CD4-positive, alpha-beta T cell treated with Interleukin-10 for 1 hour (primary cell): ENCODE measurements at places on chromosomes 12 and 14.

DNA sequence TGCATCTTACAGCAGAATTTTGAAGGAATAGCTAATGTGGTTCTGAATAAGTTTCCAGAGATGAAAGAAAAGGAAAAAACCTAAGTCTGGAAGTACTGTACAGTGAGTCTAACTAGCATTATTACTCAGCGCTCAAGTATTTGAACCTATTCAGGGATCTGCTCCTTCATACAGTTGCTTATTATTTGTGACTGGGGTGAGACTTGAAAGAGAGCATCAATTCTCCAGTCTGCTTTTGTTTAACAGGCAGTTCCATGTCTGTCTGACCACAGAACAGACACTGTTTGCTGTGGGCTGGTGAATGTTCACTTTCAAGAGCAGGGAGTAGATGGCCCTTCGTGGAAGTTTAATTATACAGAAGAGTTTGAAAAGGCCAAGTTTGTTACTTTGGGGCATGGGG lies 9.3 kb downstream of the ETV6 start:
- DNase-seq = no peak

DNA sequence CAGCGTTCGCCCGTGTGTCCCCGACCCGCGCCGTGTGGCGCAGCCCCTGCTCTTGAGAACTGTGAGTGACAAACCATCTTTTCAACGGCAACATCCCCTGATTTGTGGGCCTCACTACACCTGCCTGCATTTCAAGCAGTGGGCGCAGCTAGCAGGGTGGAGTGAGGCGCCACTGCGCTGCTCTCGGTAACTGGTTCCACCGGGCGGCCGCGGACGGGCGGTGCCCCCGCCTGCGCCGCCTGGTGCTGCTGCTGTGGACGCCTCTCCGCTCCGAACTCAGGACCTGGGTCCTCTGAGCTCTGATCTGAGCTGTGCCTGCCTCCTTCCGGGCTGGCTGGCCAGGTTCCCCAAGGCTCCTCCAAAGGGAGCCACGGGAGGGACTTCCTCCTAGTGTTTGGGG lies 5.9 kb upstream of the DEGS2 start:
- no peak for DNase-seq

DNA sequence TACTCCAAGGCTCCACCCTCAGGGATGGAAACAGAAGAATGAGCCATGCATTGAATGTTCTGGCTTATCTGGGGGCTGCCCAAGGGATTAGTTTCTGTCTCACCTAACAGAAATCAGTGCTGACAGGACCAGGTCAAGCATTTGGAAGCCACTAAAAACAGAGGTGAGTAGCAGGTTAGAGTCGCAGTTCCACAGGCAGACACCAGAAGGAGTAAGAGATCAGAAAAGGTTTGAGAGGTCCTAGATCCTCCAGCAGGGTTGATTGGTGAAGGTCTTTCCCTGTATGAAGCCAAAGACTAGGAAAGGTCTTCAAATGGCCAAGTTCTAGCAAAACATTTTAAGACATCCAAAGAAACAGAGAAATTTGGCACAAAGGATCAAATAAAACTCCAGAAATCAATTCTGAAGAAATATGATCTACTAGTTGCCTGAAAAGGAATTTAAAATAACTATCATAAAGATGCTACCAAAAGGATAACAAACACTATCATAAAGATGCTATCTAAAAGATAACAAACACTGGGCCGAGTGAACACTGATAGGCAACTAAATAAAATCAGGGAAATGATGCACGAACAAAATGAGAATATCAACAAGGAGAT lies 19.5 kb upstream of the TTC9 start:
- peak; percentile 69 for DNase-seq

DNA sequence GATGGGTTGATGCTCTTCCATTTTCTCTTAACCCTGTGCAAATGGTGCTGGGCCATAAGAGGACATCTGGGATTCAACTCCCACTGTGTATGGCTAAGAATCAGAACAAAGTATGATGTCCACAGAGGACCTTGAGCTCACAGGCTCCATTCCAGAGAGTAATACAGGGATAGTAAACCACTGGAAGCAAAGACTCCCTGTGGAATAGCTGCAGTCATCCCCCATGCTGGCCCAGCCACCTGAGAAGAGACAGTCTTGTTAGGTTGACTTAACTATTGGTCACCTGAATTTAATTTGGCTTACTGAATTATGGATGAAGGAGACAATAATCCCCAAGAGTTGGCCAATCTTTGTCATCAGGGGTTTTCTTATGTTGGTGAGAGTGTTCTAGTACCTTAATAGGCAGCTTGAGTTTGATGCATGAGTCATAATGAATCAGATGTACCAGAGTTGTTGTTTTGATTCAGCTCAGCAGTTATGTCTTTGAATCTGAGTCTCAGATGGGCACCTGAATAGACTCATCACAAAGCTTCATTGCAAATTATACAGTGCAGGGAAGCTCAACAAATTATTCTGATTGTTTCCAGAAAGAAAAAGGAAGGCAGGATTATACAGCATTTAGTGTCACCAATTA lies 122.7 kb downstream of the SSPN start:
- no peak for DNase-seq

DNA sequence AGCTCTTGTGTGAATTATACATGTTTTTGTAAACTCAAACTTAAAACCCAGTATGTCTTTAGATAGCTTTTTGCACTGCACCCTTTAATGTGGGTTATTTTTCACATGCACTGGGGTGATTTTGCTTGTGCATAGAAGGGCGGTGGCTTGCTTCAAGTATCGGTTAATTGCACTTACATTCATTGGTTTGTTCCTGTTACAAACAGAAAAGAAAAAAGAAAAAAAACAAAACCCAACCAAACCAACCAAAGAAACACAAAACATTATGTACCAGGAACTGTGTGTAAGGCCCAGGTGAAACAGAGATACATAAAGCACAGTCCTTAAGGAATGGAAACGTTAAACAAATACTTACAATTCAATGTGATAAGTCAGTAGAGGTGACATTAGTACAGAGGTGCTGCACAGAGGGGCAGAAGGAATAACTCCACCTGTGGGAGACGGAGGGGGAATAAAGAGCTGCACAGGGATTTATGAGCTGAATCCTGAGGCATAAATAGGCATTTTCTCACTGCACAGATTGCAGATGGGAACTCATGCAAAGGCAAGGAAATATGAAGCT lies 151.4 kb downstream of the KTN1 start:
- DNase-seq = no peak

- no peak for DNase-seq
Observed at GRCh38 chr14:82626156-82627066, 1092.8 kb upstream of the SEL1L start.

- peak; percentile 64 for DNase-seq
Observed at GRCh38 chr14:92585981-92586937, 72.7 kb downstream of the RIN3 start.

GRCh38 chr14:106174206-106174605 lies 647.8 kb downstream of the TMEM121 start:
- peak; percentile 72 for DNase-seq

DNA sequence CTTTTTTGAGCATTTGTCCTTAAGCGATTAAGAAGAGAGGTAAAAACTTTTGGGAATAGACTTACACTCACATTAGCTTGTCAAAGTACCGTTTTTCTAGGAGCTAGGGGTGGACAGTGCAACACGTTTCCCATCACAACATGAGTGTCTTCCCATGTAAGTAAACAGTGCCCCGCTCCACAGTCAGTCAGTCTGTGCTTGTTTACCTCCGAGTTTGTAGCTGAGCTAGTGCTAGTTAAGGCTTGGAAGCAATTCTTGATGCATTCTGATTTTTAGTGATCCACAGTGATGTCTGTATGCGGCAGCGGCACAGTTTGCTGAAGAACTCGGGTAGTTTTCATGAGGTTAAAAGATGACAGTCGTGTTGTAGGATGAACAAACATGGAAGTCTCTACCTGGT lies 941 bp downstream of the ZDHHC17 start:
- DNase-seq = peak; percentile 11

GRCh38 chr12:53538209-53538689 lies 31.0 kb upstream of the NPFF start:
- no peak for DNase-seq

GRCh38 chr12:66500091-66500490 lies 178.8 kb downstream of the GRIP1 start:
- no peak for DNase-seq

GRCh38 chr12:119378903-119379302 lies 44.4 kb downstream of the CCDC60 start:
- no peak for DNase-seq

GRCh38 chr14:52370406-52370935 lies 56.4 kb downstream of the PTGER2 start:
- DNase-seq = no peak

- no peak for DNase-seq
Observed at GRCh38 chr12:114343585-114344302, 62.2 kb downstream of the TBX5 start.

DNA sequence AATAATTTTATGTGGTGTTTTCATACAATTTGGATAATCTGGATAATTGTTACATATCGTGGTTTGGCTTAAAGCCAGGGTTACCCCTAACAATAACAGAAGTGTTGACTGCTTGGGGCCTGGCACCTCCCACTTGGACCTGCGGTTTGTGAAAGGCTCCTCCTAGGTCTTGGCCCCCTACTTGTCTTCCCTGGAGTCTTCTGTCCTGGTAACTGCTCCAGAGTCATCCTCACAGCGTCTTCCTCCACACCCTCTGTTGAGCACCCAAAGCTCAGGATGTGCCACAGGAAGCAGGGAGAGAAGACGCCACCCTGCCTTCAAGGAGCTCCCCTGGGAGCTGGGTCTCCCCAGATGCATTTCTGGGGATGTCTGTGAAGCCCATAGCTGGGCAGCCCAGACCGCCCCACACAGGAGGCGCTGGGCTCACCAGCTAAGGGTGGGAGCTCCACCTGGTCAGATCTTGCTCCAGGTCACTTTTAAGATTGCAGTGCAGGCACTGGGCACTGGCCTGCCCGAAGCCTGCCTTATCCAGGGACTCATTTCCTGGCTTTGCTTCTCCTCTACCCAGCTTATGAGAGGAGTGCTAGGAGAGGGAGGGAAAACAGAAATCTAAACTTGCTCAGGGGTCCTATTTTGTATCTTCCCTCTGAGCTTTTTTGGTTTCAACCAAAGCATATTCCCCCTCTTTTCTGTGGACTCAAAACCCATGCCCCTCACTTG lies 98.2 kb downstream of the ZFP36L1 start:
- no peak for DNase-seq

GRCh38 chr14:69471436-69471835 lies 13.1 kb upstream of the PLEKHD1 start:
- no peak for DNase-seq
